ENCODE measurements at places on chromosomes 5 and 9.
A peak's percentile ranks its signal among the peaks of the same experiment; 100 is the strongest.

DNA sequence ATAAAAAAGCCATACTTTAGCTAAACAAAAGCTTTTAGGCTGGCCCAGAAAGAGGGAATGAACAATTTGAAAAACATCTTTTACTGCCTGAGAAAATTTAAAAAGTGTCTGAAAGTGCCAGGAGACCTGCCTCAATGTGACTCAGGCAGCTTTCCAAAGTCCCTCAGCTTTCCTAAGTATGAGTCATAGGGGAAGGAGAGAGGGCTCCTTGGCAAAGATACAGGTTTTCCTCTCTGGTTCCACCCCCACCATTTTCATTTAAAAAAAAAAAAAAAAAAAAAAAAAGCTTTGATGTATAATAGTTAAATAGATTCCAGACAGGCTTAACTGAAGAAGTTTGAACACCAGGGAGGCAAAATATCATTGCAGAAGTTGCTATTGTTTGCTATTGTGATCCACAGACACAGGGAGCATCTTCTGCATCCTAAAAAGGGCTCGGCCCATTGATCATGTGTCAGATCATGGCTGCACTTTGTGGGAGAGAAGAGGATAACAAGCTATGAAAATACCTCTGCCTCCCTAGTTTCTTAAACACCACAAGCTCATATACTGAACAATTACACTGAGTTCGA is 71.5 kb downstream of the MRPS27 start:
- no peak for DNase-seq

- no peak for DNase-seq
These were observed 143.7 kb downstream of the C5orf15 start for GRCh38 chr5:133824661-133825254.

DNA sequence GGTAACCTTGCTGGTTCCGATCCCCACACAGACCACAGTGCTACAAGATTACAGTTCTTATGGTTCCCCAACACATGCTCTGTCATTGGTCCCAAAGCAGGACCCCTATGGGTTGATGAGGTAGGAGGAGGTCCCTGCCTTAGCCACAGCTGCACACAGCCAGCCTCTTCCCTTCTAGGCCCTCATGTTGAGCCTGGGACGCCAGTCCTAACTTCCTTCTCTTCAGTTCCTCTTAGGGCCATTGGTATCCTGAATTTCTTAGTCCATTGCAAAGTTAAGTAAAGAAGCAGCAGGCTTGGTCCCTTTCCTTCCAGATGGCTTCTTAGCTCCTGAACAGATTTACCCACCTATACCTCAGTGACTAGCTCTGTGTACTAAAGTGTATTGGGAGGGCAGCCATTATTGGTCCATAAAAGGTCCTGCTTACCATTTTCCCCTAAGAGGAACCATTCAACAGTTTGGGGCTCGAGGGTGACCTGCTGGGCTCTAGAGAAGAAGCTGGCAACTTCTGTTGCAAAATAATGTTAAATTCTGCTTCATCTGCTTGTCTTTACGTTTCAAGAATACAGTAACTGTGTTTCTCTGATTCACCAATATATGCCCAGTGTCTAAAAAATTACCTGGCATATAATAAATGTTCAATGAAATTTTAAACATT is 50.2 kb downstream of the PDCD1LG2 start:
- no peak for DNase-seq

GRCh38 chr5:67246108-67246507 is 49.5 kb upstream of the CD180 start:
- peak; percentile 73 for DNase-seq

Measured in CD4-positive, alpha-beta T cell treated with Interleukin-12 subunit alpha and Interleukin-12 subunit beta, for 1 hour (primary cell).